Stomach (tissue), 19 donors: ENCODE measurements at places on chromosomes 13 and 19.

- DNase-seq = no peak
Measured at GRCh38 chr13:27370305-27370872, 54.0 kb upstream of the GTF3A start.

DNA sequence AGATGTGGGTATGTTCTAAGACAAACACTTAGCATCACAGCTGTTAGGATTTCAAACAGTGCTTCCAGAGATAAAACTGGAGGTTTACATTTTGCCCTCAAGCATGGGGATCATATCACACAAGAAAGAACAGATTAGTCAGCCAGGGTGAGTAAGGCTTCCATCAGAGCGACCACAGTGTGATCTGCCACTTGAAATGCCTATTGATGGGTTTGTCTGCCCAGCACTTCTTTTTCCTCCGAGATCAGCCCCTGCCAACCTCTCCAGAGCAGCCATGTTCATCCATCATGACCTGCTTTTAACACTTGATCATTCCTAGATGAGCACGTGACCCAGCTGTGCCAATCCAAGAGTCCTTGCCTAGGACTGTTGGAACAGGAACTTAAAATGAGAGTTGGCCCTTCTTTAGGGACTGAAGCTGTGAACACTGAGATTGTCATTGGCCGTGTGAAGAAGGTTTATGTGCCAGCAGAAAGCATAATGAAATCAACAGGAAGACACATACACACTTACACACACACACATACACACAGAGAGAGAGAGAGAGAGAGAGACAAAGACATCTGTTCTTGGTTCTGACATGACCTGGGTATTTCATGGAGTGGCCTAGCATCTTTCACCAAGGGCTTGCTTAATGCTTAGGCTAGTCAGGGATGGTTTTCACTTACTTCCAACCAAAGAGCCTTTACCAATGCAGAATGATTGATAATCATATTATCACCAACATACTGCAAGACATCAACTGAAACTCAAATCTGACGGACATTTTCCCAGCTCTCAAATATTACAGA lies 5.2 kb upstream of the CEBPG start:
- DNase-seq = no peak

DNA sequence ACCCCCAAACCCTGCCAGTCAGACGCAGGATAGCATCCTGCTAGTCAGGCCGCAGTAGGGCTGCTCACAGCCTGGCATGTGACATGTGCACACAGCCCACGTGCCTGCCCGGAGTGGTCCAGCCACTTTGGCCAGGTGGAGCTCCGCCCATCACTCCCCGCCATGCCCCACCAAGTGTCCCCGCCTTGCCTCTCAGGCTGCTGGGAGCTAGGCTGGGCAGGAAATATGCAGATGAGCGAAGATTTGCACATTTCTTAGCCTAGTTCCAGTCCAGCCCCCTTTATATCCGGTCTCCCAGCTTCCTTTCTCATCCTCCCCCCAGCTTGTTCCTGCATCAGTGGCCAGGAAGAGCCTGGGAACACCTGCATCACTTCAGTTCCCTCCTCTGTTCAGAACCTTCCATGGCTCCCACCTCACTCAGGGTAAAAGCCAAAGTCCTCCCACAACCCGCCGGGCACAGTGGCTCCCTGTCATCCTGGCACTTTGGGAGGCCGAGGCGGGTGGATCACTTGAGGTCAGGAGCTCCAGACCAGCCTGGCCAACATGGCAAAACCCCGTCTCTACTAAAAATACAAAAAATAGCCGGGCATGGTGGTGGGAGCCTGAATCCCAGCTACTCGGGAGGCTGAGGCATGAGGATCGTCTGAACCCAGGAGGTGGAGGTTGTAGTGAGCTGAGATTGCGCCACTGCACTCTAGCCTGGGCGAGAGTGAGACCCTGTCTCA lies 2.3 kb upstream of the DOCK6 start:
- peak; percentile 95 for DNase-seq

DNA sequence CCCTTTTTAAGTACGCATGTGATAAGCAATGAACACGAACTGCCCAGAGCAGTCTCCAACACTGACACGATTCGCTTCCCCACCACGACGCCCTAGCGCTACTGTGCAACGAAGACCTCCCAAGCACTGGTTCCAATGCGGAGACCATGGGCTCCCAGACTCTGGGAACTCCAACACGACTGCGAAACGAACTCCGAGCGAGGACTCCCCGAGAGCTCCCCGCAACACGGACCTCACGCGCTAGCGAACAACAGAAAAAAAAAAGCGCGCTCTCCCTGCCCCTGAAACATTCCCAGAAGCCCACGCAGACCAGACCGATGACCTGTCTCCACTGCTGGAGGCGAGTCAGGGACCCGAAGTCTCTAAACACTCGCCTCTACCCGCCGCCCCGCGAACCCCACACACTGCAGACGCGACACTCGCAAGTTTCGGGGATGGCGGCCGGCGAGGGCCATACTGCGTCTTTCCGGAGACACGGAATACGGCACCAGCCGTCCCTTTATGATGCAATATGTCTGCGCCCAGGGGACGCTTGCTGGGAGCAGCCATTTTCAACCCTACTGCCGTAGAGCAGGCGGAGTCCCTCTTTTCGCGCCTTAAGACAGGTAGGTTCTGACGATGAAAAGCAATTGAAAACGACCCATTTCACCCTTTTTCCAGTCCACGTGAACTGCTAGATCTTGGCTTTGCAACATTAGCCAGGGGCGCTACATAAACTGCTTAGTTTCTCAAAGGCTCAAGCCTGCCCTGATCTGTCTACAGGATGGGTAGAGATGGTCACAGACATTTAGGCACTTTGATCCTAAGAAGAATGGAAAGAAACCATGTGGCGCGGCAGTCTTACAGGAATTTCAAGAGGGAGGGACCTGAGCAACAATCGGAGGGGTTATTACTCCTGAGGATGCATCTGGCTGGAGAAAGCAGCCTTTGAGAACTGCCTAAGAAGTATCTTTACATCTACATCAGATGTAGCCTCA lies at the start of gene ZNF577:
Gene ZNF577 (minus strand): TSS at position 430 of the 977 bp plus-strand sequence. CDS start 7,569 bp downstream, outside the sequence.
- DNase-seq = peak; percentile 98

- DNase-seq = peak; percentile 53
Measured at GRCh38 chr19:30479231-30479630, 107.0 kb downstream of the ZNF536 start.

- DNase-seq = no peak
Measured at GRCh38 chr13:112648101-112648500, 41.7 kb upstream of the ATP11A start.

GRCh38 chr13:106299621-106300020 lies 235.8 kb downstream of the EFNB2 start:
- DNase-seq = no peak

GRCh38 chr19:40005691-40006272 lies 8.9 kb downstream of the ZNF546 start:
- DNase-seq = no peak

- no peak for DNase-seq
Measured at GRCh38 chr19:33492951-33493350, 28.6 kb downstream of the PEPD start.

DNA sequence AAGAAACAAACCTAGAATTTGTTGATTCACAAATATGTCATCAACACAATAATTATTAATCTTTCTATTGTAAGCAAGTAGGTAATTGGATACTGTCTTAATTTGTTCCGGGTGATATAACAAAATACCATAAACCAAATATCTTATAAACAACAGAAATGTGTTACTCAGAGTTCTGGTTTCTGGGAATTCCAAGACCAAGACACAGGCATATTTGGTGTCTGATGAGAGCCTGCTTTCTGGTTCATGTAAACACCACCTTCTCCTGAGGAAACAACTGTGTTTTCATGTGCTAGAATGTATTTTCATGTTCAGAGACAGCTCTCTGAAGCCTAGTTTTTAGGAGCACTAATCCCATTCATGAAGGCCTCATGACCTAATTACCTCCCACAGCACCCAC lies 1819.5 kb downstream of the SLITRK5 start:
- no peak for DNase-seq

GRCh38 chr19:51489113-51489512 lies 10.8 kb downstream of the CEACAM18 start:
- DNase-seq = no peak

DNA sequence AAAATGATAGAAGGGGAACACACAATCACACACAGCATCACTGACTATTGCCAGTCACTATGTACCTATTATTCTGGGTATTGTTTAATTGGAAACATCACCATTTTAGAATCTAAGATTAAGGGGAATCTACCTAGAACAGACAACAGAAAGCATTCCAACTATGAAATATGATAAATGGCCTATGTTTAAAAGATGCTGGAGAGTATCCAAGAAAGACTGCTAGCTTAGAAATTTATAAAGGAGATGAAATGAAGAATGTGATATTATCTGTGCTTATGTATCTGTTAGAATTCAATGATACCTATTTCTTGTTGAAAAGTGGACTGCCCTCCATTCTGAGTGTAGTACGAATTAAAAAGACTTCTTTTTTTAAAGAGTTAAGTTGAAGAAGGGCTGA lies 50.5 kb downstream of the KCNRG start:
- DNase-seq = no peak

GRCh38 chr13:108993346-108993745 lies 363.9 kb downstream of the MYO16 start:
- DNase-seq = no peak

DNA sequence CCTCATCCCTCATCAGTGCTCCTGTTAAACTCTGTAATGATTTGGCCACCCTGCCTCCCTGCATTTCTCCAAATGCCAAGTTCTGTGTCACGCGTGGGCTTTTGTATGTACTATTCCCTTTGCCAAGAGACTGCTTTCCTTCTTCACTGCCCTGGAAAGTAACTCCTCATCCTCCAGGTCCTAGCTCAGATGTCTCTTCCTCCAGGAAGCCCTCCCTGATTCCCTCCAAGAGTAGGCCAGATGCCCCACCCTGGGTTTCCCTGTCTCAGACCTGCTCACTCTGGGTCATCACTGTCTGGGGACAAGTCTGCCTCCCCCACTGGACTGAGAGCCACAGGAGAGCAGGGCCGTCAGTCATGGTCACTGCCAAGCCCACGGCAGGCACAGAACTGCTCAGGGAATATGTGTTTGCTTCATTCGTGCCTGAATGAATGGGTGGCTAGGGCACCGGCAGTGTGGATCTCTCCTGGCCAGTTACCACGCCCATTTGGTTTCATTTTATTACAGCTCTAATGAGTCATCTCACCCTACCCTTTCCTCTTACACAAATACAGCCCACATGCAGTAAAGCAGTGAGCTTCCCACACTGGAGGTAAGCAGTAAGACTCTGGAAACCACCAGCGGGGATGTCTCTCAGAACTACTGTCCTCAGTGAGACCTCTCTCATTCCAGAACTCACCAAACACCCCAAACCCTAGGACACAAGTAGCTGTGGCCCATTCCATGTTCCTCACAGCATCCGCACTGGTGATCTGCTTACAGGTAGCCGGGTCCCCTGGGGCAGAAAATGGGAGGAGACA lies 12.1 kb upstream of the GPR4 start:
- peak; percentile 31 for DNase-seq
